SIG-M5 (cell line): ENCODE measurements at places on chromosomes 7 and 10.

DNA sequence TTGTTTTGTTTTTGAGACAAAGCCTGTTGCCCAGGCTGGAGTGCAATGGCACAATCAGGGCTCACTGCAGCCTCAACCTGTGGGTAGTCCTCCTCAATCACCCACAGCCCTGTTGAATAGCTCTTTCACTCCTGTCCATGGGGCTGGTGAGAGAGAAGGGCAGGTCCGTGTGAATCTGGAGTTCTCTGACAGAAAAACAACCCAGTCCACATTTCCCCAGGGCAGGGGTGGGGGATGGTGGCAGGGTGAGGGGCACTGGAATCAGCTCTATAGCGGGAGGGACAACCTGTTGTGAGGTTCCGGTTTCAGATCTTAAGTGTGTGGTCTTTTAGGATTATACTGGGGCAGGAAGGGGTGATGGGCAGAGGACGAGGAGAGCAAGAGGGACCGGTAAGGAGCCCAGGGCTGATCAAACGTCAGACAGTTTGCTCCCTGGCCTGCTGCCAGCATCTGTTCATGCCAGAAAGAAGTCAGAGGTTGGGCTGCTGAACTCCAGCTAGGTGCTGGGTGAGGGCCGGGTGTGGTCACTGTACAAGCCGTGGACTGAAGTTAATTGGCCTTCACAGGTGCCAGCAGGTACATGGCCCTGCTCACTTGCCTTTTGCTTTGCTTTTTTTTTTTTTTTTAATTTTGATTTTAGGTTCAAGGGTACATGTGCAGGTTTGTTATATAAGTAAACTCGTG, 33.2 kb upstream of the MKRN1 start:
- DNase-seq: no peak

- DNase-seq: no peak
Measured at GRCh38 chr7:32140210-32140939, 70.2 kb upstream of the PDE1C start.

- DNase-seq: no peak
Measured at GRCh38 chr7:83410989-83411591, 237.8 kb downstream of the SEMA3E start.

- DNase-seq: no peak
Measured at GRCh38 chr7:120783721-120784120, 74.2 kb downstream of the TSPAN12 start.

GRCh38 chr7:35037211-35037525, at the start of gene DPY19L1:
Gene DPY19L1, minus strand, starts transcription at chr7:35037485. Its CDS starts 91 bp downstream, at chr7:35037394.
- DNase-seq: no peak

DNA sequence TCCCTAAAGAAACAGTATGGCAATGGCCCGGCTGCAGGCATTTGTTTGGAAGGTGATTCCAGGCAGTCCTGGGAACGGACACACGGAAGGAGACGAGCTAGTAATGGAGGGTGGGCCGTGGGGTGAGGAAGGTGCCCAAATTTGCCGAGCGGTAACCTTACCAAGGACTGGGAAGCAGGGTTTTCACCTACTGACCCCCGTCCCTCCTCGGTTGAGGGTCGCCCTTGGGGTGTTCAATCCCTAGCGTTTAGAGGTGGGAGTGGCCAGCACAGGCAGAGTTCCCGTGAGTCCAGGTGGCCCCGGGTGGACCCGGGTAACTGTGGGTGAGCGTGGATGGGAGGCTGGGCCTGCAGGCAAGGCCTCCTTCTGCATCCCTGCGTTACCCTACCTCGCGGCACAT, 198.8 kb downstream of the TCERG1L start:
- no peak for DNase-seq
